AG10803 (cell line): ENCODE measurements at places on chromosomes 11 and 22.

- no peak for DNase-seq
Measured at GRCh38 chr11:19933801-19934488, 221.3 kb downstream of the NAV2 start.

DNA sequence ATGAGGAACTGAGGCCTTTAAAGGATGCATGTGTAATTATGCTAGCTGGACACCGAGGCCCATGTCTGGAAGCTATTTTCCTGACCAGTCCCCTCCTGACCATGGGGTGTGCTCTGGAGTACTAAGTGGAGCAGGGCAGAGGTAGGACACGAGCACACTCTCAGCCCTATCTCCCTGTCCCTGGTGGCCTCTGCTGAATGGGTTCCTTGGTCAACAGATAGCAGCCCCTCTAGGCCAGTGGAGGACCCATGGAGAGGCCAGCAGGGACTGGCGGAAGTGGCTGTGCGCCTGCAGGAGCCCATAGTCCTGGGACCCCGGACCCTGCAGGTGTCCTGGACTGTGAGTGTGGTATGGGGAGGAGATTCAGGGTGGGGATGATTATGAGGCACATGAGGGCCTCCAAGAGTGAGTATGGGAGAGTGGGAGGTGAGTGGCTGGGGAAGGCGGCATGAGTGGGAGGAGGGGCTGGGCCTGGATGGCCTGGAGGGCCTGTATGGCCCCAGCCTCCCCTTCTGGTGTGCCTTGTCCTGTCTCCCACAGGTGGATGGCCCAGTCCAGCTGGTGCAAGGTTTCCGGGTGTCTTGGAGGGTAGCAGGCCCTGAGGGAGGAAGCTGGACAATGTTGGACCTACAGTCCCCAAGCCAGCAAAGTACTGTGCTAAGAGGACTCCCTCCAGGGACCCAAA, 9.5 kb downstream of the ROBO3 start:
- DNase-seq: no peak

- DNase-seq: no peak
Measured at GRCh38 chr11:119752946-119753345, 23.9 kb upstream of the NECTIN1 start.

- no peak for DNase-seq
Measured at GRCh38 chr22:40583053-40583741, 53.3 kb downstream of the MRTFA start.

DNA sequence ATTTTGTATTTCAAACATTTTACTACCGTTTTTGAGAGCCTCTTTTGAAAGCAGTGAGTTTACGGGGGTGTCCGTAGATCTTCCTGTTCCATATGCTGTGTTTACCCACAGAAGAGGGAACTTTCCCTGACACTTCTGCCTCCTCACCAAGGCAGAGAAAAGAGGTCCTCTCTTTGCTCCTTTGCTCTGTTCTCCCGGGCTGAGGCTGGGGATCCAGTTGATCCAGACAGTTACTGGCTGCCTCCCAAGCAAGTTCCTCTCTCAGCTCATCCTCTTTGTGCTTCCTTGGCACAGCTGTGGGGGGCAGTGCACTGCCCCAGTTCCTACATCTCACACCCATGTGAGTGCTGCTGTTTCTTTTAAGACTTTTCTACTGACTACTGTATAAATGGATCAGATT, 813.7 kb downstream of the NTM start:
- no peak for DNase-seq

- no peak for DNase-seq
Measured at GRCh38 chr11:69535908-69536307, 54.4 kb downstream of the LINC01488 start.

DNA sequence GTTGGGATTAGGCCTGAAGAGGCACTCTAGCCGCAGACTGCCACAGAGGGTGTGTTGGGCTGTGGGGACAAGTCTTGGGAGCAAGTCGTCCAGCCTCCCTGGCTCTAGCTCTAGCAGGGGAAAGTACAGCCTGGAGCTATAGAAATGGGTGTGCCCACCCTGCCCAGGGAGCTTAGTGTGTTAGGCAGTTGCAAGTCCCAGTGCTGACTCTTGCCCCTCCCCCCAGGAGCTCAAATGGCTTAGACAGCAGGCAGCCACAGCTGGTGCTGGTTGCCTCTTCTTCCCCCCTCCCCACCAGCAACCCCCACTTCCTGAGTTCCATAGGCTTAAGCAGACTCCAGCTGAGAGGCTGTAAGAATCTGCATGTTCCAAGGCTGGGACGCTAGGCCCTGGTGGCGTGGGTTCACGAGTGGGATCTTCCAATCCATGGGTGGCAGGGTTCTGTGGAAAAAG, 61.2 kb downstream of the GUCY1A2 start:
- no peak for DNase-seq

DNA sequence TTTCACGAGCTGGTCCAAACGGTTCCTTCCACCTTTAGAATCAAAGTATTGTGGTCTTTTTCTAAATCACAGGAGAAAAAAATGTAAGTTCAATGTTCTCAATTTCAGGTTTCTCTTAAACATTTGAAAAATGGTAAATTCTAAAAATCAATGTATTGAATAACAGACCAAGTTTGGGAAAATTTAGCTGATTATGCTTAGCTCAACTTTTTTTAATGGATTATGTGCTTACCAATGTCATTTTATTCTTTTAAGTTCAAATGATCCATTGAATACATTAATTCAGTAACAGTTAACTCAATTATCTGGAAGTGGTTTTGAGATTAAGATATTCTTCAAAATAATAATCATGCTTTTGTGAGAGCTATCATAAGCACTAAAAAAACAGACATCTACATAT, 5.1 kb downstream of the PRDM10 start:
- DNase-seq: no peak

DNA sequence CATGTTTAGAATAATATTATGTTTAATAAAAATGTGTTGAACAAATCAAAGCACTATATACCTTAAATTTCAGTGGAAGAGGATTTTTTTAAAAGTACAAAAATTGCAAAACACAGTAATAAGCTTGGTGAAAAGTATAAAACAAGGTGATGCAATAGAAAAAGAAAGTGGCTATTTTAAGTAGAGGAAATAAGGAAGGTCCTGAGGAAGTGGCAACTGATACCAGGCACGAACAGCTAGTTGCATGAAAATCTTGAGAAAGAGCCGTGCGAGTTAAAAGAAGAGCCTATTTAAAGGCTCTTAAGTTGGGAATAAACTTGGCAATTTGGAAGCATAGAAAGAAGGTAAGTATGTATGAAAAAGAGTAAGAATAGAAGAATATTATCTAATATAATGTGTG, 1679.3 kb downstream of the LRRC4C start:
- DNase-seq: no peak

DNA sequence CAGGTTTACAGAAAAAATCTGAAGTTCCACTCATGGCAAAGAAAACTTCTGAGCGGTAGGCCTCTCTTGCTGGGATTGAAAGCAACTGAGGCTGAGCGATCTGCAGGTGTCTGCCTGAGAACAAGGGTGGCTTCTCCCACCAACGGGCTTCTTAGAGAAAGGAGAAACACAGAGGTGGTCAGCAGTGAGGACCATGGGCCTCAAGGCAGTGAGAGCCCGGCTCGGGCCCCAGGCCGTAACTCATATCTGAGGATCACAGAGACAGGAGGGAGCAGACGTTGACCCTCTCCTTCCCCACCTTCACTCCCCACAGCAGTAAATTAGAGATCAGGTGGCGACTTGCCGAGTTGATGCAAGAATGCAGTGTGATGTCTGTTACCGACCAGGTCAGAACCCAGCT, 50.9 kb upstream of the RTL6 start:
- DNase-seq: no peak

DNA sequence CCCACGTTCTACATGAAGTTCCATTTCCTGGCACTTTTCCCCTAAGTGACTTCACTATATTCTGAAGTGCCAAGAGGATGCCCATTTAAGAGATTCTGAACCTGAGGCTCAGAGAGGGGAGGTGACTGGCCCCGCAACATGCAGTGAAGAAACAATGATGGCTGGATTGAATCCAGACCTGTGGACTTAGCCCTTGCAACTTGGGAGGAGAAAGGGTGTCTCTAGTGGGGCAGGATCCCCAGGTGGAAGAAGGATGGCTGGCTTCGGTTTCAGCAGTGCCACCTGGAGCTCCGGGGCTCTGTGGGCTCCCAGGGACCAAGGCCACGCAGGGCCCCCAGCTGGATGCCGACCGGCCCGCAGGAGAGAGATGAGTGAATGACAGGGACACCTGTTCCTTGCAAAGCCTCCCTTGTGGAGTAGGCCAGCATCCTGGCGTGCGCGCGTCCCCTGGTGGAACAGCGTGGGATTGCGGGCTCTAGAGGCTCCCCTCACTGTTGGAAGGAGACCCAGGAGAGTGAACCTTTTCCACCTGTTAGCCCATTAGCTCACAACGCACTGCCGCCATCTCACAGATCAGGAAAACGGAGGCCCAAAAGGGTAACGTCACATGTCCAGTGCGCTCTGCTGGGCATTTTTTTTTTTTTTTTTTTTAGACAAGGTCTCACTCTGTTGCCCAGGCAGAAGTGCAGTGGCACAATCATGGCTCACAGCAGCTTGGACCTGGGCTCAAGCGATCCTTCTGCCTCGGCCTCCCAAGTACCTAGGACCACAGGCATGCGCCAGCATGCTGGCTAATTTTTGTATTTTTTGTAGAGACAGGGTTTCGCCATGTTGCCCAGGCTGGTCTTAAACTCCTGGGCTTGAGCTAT, 104.7 kb downstream of the KIAA1671 start:
- DNase-seq: peak; percentile 16
